Calu3 (cell line): ENCODE measurements at places on chromosomes 5 and 9.

- no peaks in the 10 kb centered on the region for H3K36me3 ChIP-seq
- H3K4me1 ChIP-seq = peaks cover 5% of the 10 kb centered on the region
- no peak overlapping the region for H3K27ac ChIP-seq
- H3K4me3 ChIP-seq = no peak overlapping the region
These were observed 3.2 kb downstream of the FAT2 start for GRCh38 chr5:151587796-151588555.

DNA sequence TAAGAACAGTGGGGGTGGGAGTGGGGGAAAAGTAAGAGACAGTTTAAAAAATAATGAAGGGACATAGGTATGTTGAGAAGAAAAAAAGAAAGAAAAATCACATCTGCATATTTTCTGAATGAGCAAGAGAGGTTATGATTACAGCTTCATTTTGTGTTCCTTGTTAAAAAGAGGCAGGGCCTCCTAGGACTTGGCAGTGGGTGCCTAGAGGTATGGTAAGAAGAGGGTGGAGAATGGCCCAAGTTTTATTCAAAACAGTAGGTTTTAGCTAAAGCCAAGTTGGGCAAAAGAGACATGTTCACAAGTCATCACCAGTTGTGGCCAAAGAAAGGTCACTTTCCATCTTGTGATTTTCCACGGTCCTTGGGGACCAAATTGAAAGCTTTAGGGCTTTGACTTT, 643.4 kb downstream of the CCDC171 start:
- H3K27ac ChIP-seq = no peak overlapping the region
- no peaks in the 10 kb centered on the region for H3K36me3 ChIP-seq
- no peak overlapping the region for H3K4me3 ChIP-seq
- no peaks in the 10 kb centered on the region for H3K27me3 ChIP-seq
- H3K4me1 ChIP-seq = peaks cover 13% of the 10 kb centered on the region

- no peak overlapping the region for H3K4me3 ChIP-seq
- no peak overlapping the region for H3K27ac ChIP-seq
- no peak for DNase-seq
- peaks cover 32% of the 10 kb centered on the region for H3K27me3 ChIP-seq
These were observed 335.6 kb downstream of the ZSWIM6 start for GRCh38 chr5:61667525-61668218.

- no peaks in the 10 kb centered on the region for H3K27me3 ChIP-seq
- peaks cover 72% of the 10 kb centered on the region for H3K4me1 ChIP-seq
- peak overlapping the region; percentile 9 for H3K27ac ChIP-seq
- DNase-seq = no peak
- peaks cover 6% of the 10 kb centered on the region for H3K36me3 ChIP-seq
These were observed 25.4 kb downstream of the IRF1 start for GRCh38 chr5:132465059-132465707.

GRCh38 chr5:179194201-179194910, 134.2 kb downstream of the ZNF354C start:
- H3K4me1 ChIP-seq = no peaks in the 10 kb centered on the region
- H3K4me3 ChIP-seq = no peak overlapping the region
- DNase-seq = no peak
- no peaks in the 10 kb centered on the region for H3K27me3 ChIP-seq
- no peak overlapping the region for H3K27ac ChIP-seq
- H3K36me3 ChIP-seq = no peaks in the 10 kb centered on the region

- peaks cover 15% of the 10 kb centered on the region for H3K36me3 ChIP-seq
- H3K27ac ChIP-seq = no peak overlapping the region
- no peak for DNase-seq
- H3K4me1 ChIP-seq = peaks cover 47% of the 10 kb centered on the region
These were observed 87.1 kb downstream of the NR3C1 start for GRCh38 chr5:143316337-143316736.

- peaks cover 6% of the 10 kb centered on the region for H3K27me3 ChIP-seq
- no peaks in the 10 kb centered on the region for H3K4me1 ChIP-seq
- no peak overlapping the region for H3K27ac ChIP-seq
- no peaks in the 10 kb centered on the region for H3K36me3 ChIP-seq
- peak; percentile 5 for DNase-seq
These were observed 20.5 kb downstream of the EQTN start for GRCh38 chr9:27276193-27277030.

DNA sequence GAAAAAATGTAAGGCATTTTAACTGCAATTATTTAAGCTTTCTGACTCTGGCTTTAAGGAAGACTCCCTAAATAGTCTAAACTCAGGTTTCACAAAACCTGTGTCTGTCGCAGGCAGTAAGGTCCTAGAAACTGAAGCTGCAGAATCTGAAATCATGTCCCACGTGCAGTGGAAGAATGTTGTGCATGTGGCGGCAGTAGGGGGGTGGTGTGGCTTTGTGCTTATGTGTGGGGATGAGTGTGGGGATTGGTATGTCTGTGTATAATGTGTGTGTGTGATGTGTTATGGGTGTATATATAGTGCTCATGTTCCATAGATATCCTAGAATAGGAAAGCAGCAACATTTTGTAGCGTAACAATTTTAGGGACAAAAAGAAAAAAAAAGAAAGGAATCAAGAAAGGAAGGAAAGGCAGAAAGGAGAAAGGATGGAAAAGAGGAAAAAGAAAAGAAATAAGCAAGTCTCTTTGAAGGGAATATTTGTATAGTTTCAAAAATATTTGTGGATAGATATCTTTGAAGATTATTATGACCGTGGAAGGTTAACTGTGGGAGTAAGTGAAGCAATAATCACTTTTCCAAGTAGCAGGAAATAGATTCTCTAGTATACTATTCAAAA, 6.6 kb downstream of the ANKDD1B start:
- no peak overlapping the region for H3K4me3 ChIP-seq
- DNase-seq = no peak
- peaks cover 22% of the 10 kb centered on the region for H3K4me1 ChIP-seq
- H3K27ac ChIP-seq = no peak overlapping the region
- no peaks in the 10 kb centered on the region for H3K27me3 ChIP-seq

GRCh38 chr5:26807231-26808199, 230.9 kb downstream of the CDH9 start:
- H3K4me1 ChIP-seq = no peaks in the 10 kb centered on the region
- H3K36me3 ChIP-seq = no peaks in the 10 kb centered on the region
- no peak for DNase-seq
- no peak overlapping the region for H3K27ac ChIP-seq
- H3K4me3 ChIP-seq = no peak overlapping the region

DNA sequence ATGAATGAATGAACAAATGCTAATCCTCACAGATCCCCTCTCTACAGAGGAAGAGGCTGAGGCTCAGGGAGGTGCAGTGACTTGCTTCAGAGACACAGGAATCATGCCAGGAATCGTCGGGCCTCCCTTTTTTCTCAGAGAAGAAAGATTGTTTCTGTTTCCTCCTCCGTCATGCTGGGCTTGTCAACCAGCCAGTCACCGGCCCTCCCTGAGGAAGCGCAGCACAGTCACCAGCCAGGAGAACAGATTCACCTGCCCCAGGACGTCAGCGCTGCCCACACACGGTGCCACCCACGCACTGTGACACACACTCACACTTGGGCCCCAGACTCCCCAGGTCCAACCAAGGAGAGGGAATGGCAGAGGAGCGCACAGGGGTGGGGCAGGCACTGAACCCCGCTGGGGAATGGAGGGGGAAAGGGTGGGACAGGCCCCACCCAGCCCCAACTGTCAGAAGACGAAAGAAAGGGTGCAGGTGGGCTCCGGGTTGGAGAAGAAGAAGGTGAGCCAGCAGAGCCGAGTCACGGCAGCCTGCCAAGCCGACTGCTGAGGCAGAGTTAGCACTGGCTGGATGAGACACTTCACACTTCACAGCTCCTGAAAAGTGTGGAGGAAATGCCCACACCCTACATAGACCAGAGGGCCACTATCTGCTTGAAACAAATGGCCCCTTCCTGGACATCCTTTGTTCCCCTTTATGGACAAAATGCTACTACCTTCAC, 13.8 kb upstream of the ERGIC1 start:
- no peaks in the 10 kb centered on the region for H3K36me3 ChIP-seq

DNA sequence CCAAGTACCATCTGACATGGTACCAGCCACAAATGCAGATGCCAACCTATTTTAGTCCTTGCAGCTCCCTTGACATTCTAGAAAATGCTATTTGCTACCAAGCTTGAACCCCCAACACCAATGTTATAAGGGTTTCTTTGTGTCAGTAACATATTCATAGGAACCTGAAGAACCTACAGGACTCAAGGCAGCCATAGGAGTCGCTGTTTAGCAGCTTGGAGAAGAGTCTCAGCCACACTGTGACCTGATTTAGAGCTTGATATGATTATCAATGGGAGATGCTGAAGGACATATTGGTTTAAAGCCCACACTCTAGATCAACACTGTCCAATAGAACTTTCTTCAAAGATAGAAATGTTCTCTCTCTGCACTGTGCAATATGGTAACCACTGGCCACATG, 6.4 kb upstream of the ZFR start:
- H3K4me1 ChIP-seq = peaks cover 11% of the 10 kb centered on the region
- H3K27ac ChIP-seq = no peak overlapping the region
- DNase-seq = no peak
- H3K36me3 ChIP-seq = peaks cover 1% of the 10 kb centered on the region

GRCh38 chr9:84323858-84324257, 16.7 kb downstream of the SLC28A3 start:
- no peak overlapping the region for H3K4me3 ChIP-seq
- H3K36me3 ChIP-seq = no peaks in the 10 kb centered on the region
- H3K27me3 ChIP-seq = no peaks in the 10 kb centered on the region
- no peak for DNase-seq
- peak overlapping the region; percentile 71 for H3K27ac ChIP-seq

DNA sequence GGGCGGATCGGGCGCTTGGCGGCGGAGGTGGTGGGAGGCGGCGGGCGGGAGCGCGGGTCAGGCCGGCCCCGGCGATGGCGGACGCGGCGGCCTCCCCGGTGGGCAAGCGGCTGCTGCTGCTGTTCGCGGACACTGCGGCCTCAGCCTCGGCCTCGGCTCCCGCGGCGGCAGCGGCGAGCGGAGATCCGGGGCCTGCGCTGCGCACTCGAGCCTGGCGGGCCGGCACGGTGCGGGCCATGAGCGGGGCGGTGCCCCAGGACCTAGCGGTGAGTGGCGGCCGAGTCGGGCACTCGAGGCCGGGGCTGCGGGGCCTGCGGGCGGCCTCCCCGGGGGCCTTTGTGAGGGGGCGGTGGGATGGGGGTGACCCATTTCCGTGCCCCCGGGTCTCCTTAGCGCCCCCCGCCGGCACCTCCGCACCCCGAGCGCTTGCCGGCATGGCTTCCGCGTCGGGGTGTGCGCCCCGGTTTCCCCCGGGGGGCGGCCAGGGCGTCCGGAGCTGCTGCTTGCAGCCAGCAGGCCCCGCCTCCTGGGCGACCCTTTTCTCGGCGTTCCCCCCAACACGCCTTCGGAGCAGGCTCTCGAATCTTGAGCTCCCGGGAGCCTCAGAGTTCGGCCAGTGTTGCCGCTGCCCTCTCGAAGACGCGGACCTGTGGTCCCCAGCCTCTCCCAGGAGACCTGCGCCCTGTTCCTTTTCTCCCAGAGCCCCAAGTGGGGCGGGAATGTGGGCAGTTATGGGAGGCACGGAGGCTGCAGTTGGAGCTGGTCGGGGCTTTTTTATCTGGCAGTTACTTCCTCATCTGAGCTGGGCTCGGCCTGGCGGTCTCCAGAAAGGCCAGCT, 456 bp downstream of the KDM3B start:
- H3K27ac ChIP-seq = peak overlapping the region; percentile 95
- H3K36me3 ChIP-seq = peaks cover 51% of the 10 kb centered on the region
- no peaks in the 10 kb centered on the region for H3K27me3 ChIP-seq
- H3K4me3 ChIP-seq = peak overlapping the region; percentile 96
- peaks cover 17% of the 10 kb centered on the region for H3K4me1 ChIP-seq

DNA sequence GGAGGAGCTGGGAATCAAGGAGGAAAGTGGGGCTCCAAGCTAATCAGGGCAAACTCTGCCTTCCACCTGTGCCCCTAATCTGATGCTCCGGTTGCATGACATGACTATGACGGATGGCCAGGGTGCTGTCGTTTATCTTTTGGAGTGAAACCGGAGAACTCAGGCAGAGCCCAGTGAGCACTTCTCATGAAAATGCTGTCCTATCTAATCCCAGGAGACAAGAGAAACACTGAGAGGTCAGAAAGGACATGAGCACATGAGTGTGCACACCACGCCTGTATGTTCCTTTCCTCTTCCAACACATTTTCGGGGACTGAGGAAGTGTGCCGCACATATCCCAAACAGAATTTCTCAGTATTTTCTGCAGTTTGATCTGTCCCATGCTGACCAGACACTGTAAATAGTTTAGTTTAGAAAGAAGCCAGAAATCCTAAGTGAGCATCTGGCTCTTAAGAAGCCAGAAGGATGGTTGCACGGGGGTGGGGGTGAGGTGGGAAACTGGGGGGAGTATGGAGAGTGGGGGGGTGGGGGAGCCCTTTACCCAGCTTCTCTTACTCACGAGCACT, 217.1 kb downstream of the TSSK1B start:
- H3K4me3 ChIP-seq = no peak overlapping the region
- peaks cover 4% of the 10 kb centered on the region for H3K27me3 ChIP-seq
- H3K4me1 ChIP-seq = no peaks in the 10 kb centered on the region
- no peaks in the 10 kb centered on the region for H3K36me3 ChIP-seq
- H3K27ac ChIP-seq = no peak overlapping the region
- DNase-seq = no peak
